ENCODE measurements at places on chromosomes 4 and X.

DNA sequence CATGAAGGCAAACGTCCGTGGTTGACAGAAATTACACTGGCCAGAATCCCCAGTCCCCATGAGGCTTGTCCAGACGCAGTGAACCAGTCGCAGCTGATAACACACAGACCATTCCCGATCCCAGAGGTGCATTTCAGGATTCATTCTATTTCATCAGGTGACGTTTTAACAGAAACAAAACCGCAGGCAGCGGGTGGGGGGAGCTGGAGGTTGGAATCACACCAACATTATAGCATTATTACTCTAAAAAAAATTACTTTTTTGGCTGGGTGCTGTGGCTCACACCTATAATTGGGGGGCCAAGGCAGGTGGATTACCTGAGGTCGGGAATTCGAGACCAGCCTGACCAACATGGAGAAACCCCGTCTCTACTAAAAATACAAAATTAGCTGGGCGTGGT is 25.2 kb downstream of the NOP14 start:
- no peak for DNase-seq

- no peak for DNase-seq
Observed at GRCh38 chrX:7690842-7691241, 152.1 kb upstream of the VCX start.

DNA sequence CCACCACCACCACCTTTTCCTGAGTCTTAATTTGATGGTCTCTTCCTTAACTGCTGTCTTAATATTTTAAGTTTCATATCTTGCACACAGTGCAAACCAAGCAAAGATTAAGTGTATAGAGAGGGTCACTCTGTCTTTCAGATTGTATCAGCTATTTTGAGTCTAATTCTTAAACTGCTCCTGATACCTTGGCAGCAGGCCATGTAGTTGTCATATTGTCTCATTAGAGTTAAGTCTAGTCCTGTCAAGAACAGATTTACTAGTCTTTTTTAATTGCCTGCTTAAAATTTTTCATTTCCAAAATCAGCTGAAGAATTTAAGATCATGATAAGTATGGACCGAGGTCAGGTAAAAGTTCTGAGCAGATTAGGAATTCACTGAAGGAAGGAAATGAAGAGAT is 51.5 kb downstream of the FHIP1A start:
- no peak for DNase-seq

GRCh38 chrX:150694738-150695410 is 1.7 kb downstream of the MTMR1 start:
- DNase-seq, result no peak

- DNase-seq, result no peak
Observed at GRCh38 chr4:111014537-111014936, 391.7 kb upstream of the PITX2 start.

DNA sequence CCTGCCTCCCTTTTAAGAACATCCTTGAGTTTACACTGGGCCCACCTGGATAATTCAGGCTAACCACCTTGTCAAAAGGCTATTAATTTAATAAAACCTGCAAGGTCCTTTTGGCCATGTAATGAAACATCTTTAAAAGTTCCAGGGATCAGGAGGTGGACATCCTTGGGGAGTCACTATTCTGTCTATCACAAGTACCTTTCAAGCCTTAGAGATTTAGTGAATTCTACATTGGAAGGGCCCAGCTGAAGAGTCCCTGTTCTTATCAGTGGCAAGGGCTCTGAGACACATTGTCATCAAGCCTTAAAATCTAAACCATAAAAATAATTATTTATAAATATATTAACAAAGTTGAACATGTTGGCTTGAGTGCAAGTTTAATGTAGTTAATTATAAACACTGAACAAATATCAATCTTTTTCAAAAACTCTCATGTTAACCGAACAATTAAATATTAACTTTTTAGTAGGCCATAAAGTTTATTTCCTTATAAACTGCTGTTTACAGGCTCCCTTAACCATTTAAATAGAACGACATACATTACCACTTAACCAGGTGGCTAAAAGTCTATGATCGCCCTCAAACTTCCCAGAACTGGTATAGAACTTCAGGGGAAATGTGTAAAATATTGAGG is 104.4 kb upstream of the CBR4 start:
- DNase-seq, result no peak

- no peak for DNase-seq
Observed at GRCh38 chr4:181216501-181216900, 1026.7 kb upstream of the TENM3 start.

GRCh38 chrX:106036716-106037115 is 1.8 kb downstream of the SERPINA7 start:
- no peak for DNase-seq

DNA sequence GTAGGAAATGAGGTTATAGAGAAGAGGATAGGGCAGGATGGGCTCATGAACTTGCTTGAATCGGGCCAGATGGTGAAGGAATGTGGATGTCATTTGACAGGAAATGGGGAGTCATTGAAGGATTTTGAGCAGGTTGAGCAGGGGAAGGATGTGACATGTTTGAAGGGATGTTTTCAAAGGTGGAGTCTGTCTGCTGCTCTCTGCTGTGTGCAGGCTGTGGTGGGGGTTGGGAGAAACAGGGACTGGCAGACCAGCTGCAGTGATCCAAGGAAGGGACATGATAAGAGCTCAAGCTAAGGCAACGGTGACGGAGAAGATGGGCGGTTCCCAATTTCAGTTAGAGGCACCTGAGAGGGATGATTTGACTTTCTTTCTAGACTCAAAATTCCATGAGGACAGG is 14.0 kb upstream of the XPNPEP2 start:
- no peak for DNase-seq

GRCh38 chrX:136584545-136584944 is 52.5 kb downstream of the VGLL1 start:
- no peak for DNase-seq

DNA sequence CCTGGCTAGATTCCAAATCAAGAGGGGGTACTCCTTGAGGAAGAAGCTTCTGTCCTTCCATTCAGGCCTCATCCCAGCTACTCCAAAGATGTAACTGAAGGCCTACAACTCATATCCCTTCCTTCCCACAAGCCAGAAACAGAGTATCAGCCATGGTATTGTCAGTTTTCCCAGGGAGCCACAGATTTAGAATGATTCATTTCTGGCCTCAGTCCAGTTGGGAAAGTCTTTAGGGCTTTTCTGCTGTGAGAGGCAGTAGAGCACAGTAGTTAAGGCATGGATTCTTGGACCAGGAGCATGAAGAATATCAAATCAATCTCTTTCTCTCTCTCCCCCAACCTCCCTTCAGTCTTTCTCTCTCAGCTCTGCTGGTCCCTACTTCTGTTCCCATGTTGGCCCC is 505.0 kb downstream of the BCOR start:
- no peak for DNase-seq

GRCh38 chrX:152960115-152960514 is 33.8 kb downstream of the PNMA5 start:
- no peak for DNase-seq

GRCh38 chrX:109187473-109188168 is 294.3 kb downstream of the GUCY2F start:
- DNase-seq, result no peak

DNA sequence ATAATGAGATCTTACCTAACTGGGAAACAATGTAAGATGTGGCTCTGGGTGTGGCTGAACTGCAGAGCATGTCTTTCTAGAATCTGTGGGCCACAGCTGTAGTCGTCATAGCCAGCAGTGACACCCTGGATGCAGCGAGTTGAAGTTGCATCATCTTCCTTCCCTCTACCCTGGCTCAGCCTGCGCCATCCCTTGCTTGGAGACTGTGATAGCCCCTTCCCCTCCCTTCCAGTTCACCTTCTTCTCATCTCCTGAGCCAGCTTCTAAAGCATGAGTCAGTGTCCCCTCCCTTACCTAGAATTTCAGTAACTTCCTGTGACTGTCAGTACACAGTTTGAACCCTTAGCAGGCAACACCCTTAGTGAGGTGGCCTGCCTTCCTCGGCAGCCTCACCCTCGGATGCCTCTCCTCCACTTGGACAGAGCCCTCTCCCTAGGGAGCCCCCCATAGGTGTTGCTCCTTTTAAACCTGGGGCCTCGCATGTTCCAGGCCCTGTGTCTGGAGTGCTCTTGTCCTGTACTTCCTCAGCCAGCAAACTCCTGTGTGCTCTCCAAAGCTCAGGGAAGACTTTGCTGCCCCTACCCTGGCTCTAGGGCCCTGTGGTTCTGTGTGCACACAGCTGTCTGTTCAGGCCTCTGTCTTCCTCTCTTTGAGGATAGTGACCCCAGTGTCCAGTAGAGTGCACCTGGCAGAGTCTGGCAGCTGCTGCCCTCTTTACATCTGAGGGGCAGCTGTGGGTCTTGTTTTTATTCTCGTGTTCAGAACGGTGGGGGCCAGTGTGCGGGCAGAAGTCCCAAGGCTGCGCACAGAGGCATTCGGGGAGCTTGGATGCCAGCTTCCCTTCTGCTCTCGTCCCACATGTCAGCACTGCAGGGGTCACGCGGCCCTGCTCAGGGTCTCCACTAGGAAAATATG is 43.7 kb upstream of the TADA2B start:
- no peak for DNase-seq

- no peak for DNase-seq
Observed at GRCh38 chr4:64495946-64496345, 86.7 kb upstream of the TECRL start.

GRCh38 chr4:38411092-38411491 is 252.9 kb upstream of the KLF3 start:
- no peak for DNase-seq

- DNase-seq, result peak; percentile 42
Observed at GRCh38 chr4:81351654-81352445, 119.9 kb downstream of the RASGEF1B start.

GRCh38 chr4:152778656-152779512 is 646 bp downstream of the TIGD4 start:
- peak; percentile 6 for DNase-seq

DNA sequence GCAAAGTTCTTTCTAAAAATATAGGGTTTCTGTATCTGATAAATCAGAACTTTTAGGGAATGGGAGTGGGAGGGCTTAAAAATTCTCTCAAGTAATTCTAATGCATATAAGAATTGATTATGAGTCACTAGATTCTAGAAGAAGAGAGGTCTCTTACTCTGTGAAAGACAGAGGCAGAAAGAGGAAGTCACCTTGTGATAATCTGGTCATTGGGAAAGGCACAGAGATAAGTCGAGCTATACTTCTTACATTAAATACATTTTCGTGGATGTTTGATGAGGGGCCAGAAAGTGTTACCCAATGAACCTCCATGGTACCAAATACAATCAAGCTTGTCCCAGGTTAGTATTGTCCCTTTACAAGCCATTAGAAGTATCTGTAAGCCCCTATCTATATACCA is 134.4 kb downstream of the MAD2L1 start:
- DNase-seq, result no peak

- DNase-seq, result no peak
Observed at GRCh38 chr4:10173037-10173753, 56.6 kb upstream of the WDR1 start.

- no peak for DNase-seq
Observed at GRCh38 chrX:155262970-155263754, 1.1 kb downstream of the RAB39B start.

- no peak for DNase-seq
Observed at GRCh38 chr4:128571747-128572146, 237.8 kb upstream of the JADE1 start.

- no peak for DNase-seq
Observed at GRCh38 chr4:112502871-112503270, 13.1 kb downstream of the NEUROG2 start.

DNA sequence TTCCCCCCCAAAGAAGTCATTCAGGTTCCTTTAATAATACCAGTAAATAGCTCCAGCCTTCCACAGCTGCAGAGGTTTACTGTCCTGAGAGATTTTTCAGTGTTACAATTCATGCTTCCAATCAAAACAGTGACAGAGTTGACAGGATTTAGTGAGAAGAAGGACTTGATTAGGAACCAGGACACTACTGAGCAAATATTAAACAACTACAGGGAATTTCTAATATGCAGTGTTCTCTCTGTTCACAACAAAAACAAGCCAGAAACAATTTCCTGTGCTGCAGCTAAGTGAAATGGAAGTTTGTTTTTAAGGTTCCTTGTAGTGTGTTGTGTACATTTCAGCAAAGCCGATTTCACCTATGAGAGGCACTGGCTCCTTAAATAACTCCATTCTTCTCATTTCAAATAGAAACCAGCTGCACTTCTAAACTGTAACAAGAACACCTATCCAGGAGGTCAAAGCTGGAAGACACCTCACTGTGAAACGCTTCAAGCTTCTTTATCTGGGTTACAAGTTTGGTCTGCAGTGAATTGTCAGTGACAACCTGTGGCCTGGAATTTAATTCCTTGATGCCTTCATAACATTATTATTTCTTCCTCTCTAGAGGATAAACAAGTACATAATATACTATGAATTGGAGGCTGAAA is 149.3 kb downstream of the RASL11B start:
- DNase-seq, result no peak

- no peak for DNase-seq
Observed at GRCh38 chr4:73855406-73855805, 2.3 kb downstream of the PF4V1 start.

GRCh38 chrX:128458888-128459287 is 406.7 kb upstream of the ACTRT1 start:
- no peak for DNase-seq

DNA sequence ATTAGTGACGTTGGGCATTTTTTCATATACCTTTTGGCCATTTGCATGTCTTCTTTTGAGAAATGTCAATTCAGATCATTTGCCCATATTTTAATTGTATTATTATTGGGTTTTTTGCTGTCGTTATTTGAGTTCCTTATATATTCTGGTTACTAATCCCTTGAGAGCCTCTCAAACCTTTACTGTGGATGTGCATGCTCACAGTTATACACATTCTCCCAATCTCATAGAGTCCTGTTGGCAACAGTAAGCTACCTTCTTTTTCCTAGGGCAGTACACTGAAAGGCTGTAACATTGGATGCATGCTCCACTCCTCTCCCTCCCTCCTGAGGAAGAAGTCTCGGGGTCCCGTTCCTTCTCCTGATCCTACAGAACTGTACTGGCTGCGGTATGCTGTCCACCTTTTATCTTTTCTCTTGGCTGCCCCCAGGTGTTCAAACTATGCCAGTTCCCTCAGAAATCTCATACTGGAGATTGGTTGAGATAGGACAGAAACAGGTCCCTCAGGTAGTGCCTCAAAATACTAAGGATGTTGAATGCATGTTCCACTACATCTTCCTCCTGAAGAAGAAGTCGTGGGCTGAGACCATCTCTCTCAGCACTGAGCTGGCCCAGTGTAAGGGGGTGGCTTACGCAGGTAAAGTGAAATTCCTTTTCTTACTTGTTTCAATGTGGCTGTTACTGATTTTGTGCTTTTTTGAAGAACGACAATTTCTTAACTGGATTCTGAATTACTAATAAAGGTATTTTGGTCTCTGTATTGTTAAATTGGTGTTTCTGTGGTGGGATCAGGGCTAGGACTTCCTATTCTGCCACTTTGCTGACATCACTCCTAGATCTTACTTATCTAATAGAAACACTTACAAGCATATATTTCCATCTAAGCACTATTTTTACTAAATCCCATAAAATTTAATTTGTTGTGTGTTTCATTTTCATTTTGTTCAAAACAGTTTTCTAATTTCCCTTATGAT is 145.4 kb upstream of the HUWE1 start:
- DNase-seq, result no peak

GRCh38 chr4:183797445-183798300 is 107.4 kb upstream of the STOX2 start:
- no peak for DNase-seq

Data from stimulated activated CD8-positive, alpha-beta memory T cell treated with anti-CD3 and anti-CD28 coated beads, Interleukin-4, amount 100 ng/mL, for 1 hour (primary cell).